ENCODE measurements at places on chromosomes 6 and 20.

DNA sequence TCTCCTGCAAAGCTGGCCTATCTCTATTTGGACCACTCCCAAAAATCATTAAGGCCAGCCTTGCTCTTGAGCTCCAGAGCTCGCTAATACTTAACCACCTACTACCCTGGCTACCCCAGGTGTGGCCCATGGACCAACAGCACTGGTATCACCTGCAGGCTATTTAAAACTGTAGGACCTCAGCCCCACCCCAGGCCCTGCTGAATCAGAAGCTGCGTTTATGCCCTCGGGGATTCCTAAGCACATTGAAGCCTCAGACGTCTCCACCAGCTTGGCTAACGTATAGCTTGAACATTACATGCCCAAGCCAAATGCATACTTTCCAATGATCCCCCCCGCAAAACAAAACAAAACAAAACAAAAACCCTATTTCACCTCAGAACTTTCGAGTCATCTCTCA lies 19.7 kb upstream of the SPAG4 start:
- DNase-seq = no peak

- no peak for DNase-seq
Measured at GRCh38 chr6:150949526-150949925, 84.0 kb downstream of the MTHFD1L start.

DNA sequence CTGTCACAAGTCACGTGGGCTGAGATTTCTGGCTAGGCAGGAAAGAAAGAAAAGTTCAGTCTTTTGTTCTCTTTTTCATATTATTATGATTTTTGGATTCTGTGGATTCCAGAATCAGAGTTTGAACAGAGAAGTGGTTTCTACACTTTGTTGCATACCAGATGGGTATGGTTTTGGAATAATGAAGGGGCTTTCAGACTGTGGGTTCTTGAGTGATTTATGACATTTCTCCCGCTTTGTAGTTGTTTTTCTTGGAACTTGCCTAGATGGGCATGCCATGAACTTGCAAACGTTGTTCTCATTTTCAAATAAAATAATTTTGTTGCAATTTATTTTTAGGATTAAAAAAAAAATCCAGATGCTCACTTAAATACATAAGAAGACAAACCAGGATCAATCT lies 34.4 kb downstream of the CBFA2T2 start:
- DNase-seq = no peak

- no peak for DNase-seq
Measured at GRCh38 chr6:123658848-123659247, 22.1 kb upstream of the TRDN start.

DNA sequence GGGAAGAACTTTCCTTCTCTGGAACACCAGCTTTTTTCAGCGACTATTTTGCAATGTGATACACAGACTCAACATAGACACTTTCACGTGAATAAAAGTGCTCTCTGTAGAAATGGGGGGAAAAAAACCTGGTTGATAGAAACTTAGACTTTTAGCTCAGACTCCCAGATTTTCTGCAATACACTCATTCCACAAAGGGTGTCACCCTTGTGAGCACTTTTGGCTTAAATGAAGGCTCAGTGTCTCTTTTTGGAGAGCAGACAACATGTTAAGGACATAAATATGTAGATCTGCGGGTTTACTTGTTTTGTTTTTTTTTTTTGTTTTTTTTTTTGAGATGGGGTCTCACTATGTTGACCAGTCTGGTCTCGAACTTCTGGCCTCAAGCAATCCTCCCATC lies 579.6 kb downstream of the PTPRT start:
- no peak for DNase-seq

DNA sequence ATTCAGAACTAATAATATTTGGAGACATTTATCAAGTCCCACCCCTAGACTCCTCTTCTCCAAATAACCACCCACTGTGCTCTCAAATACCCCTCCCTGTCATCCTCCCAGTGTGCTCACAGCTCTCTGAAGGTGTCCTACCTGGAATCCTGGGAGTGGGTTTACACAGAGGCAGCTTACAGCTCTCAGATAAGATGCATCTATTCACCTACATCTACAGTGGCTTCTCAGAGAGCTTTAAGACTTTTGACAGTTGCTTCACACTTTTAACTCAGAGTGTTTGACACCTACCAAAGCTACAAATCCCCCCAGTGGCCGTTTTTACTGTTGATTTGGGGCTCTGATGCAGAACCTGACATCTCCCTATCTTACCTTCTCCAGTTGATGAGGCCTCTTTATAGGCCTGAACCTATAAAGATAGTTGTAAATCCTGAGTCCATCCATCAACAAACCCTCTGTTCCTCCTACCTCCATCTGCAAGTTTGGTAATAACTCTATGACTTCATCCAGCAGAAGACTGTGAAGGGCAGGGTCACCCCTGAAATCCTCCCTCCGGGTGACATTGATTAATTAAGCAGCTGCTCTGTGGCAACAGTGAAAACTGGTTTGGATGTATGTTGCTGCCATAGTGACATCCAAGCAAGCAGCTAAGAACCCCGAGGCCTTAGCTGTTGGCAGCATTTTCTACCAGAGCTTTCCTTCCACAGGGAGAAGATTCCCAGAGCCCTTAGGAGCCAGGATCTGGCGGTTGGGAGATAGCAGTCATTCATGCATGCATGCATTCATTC lies 226.1 kb upstream of the RREB1 start:
- no peak for DNase-seq

- DNase-seq = no peak
Measured at GRCh38 chr20:52937591-52938100, 34.5 kb upstream of the TSHZ2 start.

GRCh38 chr6:17476511-17476910 lies 83.1 kb downstream of the CAP2 start:
- no peak for DNase-seq

- no peak for DNase-seq
Measured at GRCh38 chr20:57710841-57711240, 1.0 kb upstream of the PMEPA1 start.

GRCh38 chr20:57498425-57499400 lies 26.2 kb downstream of the CTCFL start:
- no peak for DNase-seq

GRCh38 chr6:34462551-34462971 lies 3.3 kb upstream of the PACSIN1 start:
- DNase-seq = no peak

- DNase-seq = no peak
Measured at GRCh38 chr6:140623498-140623897, 1249.0 kb upstream of the CITED2 start.

DNA sequence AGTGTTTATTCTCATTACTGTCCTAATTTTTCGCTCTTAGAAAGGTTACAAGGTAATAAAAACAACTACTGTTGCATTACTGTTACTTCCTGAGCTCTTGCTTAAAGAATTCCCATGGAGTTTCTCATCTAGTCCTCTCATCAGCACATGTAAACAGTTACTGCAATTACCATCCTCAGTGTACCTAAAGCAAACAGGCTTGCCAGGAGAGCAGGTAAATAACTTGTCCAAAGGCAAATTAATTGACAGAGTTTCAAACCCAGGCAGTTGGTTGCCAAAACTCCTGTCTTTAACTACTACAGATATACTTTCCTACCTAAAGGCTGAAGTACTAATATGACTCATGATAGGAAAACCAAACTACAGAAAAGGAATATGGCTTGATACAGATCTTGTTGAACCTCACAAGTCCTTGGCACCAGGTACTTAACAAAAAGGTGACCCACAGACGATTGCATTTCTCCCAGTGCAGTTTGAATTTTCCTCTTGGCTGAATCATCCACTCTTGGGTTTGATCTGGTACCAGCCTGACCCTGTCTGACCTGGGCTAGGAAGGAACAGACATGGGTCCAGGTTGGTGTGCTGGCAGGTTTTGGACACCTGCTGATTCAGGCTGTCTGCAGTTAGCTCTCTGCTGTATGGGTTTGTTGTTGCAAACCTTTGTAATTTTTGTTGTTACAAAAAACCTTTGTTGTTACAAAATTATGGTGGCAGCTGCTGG lies 153.0 kb downstream of the CFAP61 start:
- DNase-seq = no peak

DNA sequence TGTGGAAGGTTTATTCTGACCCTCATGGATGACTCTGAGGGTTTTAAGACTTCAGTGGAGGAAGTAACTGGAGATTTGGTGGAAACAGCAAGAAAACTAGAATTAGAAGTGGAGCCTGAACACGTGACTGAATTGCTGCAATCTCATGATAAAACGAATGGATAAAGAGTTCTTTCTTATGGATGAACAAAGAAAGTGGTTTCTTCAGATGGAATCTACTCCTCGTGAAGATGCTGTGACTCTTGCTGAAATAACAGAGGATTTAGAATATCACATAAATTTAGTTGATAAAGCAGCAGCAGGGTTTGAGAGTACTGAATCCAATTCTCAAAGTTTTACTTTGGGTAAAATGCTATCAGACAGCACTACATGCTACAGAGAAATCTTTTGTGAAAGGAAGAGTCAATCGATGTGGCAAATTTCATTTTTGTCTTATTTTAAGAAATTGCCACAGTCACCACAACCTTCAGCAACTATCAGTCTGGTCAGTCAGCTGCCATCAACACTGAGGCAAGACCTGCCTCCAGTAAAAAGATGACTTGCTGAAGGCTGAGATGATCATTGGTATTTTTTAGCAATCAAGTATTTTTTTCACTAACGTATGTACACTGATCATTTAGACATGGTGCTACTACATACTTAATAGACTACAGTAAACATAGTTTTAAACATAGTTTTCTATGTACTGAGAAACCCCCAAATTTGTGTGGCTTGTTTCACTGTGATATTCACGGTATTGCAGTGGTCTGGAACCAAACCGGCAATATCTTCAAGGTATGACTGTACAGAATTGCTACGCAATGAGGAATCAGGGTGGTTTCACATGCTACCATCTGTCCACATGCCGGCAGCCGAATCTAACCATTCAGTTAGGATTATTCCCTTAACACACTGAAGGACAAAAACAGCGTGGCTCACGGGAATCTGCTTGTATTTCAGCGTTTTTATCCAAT lies 149.0 kb downstream of the MYB start:
- DNase-seq = no peak

GRCh38 chr6:33709605-33710295 lies 1.8 kb downstream of the UQCC2 start:
- DNase-seq = no peak

DNA sequence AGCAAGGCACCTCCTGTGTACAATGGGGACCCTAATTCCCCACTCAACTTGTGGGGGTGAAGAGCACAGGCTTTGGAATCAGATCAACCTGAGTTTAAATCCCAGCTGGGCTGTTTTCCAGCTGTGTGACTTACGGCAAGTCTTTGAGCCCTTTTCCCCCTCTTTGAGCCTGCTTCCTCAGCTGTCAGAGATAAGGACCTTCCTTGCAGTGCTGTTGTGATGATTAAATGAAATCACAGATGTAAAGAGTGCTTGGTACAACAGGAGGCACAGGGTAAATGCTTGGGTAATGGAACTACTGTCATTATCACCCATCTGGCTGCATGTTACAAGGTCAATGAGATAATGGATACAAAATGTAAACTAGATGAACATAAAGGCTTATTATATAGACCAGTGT lies 3.2 kb downstream of the SNX21 start:
- DNase-seq = no peak

DNA sequence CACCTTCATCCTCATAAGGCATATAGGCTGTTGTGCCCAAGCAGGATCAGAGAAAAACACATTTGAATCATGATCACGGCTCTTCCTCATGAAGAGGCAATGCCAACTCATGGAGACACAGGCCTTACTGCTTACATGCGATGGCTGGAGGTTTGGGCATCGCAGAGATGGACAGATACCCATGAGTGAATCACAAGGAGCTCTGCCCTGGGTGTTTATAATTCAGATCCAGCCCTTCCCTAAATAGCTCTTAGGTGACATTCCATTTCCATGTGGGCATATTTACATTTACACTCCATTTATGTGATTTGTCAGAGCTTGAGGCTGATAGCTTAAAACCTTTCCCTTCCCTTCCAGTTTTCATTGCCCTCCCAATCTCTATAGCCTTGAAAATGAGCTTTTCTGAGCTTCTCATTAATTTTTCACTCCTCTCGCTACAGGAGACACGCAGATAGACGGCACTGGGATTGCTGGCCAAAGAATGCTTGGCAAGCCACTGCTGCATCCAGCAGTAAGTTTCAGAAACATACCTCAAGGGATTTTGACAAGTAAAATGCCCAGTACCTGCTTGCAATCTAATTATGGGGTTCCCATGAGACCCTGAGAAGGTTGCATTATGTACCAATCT lies 249.1 kb downstream of the TBC1D7 start:
- DNase-seq = no peak

GRCh38 chr20:45426320-45427016 lies 10.5 kb downstream of the PIGT start:
- no peak for DNase-seq

- no peak for DNase-seq
Measured at GRCh38 chr6:142421285-142422117, 119.7 kb downstream of the ADGRG6 start.

GRCh38 chr6:17867880-17868279 lies 119.6 kb downstream of the KIF13A start:
- DNase-seq = no peak

- no peak for DNase-seq
Measured at GRCh38 chr6:166588691-166589336, 2.3 kb upstream of the RAMACL start.

GRCh38 chr6:70839286-70840266 lies 117.3 kb downstream of the B3GAT2 start:
- no peak for DNase-seq

DNA sequence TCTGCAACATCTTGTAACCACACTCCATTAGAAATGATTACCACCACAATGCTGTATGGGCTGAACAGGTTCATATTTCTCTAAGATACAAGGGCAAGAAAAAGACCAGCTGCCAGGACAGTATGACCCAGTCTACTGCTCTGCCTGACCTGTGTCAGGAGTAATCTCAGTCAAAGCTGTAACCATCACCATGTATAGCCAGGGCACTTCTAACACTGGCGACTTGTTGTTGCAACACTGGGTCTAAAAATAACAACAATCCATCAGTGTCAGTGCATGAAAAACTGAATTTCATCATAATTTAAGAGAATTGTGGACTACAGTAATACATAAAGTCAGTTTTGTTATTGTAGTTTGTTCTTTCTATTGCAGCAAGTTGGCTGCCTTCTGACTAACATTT lies 738.6 kb upstream of the ADGRB3 start:
- DNase-seq = no peak

GRCh38 chr6:43029120-43029519 lies 7.7 kb downstream of the RRP36 start:
- DNase-seq = no peak

GRCh38 chr6:71336901-71337300 lies 48.3 kb downstream of the OGFRL1 start:
- no peak for DNase-seq

GRCh38 chr6:38443352-38444144 lies 196.2 kb downstream of the BTBD9 start:
- no peak for DNase-seq

DNA sequence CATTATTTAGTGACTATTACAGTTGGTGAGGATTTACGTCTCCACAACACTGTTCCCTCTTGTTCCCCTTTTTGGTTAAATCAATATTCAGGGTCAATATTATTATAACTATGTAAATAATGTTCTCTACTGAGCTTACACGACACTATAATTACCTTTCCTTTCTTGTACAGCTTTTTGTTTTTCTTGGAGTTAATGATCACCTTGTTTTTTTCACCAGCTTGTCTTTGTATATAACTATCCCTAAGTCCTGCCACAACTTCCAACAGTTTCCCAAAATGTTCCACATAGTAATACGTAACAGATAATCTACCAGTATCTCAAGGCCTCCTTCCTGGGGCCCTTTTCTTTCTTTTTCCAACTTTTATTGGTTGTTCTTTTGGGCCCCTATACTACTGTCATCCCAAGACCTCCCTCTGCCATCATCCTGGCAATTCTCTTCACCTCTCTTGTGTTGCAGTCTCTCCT lies 142.0 kb upstream of the SOX4 start:
- DNase-seq = no peak

GRCh38 chr6:167112421-167112820 lies 10.5 kb upstream of the CCR6 start:
- DNase-seq = no peak
